ENCODE measurements at places on chromosomes 3 and 15.

- no peak for DNase-seq
These were observed 1.2 kb upstream of the STT3B start for GRCh38 chr3:31531452-31531991.

DNA sequence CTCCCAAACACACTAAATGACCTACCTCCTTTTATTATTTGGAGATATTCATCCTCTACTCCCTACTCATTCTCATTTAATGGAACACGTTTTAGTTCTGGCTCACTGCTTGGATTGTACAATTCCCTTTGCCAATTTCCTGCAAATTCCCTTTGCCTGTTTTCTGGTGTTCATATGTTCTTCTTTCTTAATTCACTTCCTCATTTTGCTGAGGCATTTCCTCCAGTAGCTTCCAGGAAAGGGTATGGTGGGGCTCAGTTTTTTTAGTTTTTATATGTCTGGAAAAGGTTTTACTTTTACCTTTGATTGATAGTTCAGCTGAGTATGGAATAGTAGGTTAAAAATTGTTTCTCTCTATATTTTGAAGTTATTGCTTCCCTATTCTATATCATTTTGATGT is 143.6 kb upstream of the GOLIM4 start:
- no peak for DNase-seq

GRCh38 chr3:138937690-138938055 is 9.3 kb downstream of the FOXL2 start:
- DNase-seq: no peak

GRCh38 chr3:46930166-46930944 is 46.2 kb downstream of the CCDC12 start:
- no peak for DNase-seq

GRCh38 chr3:71896751-71897150 is 111.8 kb upstream of the PROK2 start:
- no peak for DNase-seq

DNA sequence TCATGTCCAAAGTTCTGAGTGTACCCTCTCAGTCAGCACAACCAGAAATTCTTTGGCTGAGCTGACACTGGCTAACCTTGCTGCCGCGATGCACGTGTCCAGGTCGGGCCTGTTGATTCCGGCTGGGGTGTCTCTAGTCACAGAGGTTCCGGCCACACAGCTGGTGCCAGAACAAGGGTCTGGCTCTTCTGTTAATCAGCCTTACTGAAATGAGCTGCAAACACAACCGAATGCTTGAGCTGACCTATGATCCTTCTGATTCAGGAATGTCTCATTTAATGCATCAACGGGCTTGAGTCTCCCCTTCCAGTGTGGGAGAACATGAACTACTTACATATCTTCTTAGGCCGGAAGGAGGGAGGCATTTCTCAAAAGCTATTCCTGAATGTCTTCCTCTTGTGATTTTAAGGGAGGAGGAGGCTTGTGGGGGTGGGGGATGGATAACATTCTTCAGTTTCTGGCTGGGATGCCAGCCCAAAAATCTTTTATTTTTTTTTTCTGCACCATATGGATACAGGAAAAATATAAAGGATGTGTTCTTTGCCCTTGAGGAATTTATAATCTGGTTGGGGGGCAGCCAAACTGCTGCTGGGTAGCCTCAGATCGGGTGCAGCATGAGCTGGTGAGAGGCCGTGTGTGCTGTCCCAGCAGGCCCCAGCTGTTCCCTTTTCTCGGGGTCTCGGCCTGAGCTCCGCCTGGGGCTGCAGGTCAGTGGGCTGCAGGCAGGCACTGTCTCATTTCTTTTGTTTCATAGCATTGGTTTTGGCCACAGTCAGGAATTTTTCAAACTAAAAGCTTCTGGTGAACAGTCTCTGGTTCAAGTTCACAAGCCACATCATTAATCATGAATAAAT is 319.1 kb upstream of the TBL1XR1 start:
- no peak for DNase-seq

- no peak for DNase-seq
These were observed 309.6 kb downstream of the TUSC7 start for GRCh38 chr3:117019082-117019713.

GRCh38 chr3:14231145-14231990 is 52.8 kb downstream of the LSM3 start:
- no peak for DNase-seq

- no peak for DNase-seq
These were observed 45.2 kb downstream of the RARB start for GRCh38 chr3:25473246-25473645.

GRCh38 chr3:48565591-48566400 is 2.2 kb upstream of the UCN2 start:
- no peak for DNase-seq

DNA sequence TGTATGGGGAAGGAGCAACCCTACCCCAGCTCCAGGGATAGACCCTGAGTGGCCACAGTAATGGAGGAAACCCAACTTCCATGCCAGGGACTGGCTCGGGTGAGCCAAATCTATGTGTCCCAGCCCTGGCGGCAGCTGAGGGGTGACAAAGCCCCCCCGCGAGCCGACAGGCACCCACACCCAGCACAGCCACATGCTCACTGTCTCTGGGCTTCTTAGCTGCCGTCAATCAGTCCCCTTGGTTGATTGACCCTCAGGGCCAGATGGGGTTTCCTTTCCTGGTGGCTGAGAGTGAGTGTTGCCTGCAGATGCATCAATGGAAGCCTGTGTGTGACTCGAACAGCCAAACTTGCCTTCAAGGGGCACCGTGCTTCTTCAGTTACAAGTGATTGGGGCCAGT is 2.1 kb upstream of the OCA2 start:
- no peak for DNase-seq

DNA sequence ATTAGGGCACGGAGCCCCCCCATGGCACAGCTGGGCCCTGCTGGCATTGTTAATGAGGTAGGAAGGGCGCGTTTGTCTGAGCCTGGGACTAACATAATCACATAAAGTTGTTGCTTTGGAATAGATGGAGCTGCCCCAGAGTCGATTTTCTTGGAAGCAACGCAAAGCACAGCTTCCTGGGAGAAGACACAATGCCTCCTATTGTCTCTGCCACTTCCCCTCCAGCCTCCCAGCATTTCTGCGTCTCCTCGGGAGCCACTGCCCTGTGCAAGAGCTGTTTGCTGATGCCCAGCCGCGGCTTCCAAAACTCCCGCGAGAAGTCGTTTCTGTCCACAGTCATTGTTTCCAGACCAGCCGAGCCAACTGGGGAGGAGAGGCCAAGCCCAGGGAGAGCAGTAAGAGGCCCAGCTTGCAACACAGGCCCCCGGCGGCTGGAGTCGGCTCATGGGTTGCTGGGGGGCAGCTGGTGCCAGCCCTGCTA is 18.1 kb upstream of the ALDH1A3 start:
- no peak for DNase-seq

DNA sequence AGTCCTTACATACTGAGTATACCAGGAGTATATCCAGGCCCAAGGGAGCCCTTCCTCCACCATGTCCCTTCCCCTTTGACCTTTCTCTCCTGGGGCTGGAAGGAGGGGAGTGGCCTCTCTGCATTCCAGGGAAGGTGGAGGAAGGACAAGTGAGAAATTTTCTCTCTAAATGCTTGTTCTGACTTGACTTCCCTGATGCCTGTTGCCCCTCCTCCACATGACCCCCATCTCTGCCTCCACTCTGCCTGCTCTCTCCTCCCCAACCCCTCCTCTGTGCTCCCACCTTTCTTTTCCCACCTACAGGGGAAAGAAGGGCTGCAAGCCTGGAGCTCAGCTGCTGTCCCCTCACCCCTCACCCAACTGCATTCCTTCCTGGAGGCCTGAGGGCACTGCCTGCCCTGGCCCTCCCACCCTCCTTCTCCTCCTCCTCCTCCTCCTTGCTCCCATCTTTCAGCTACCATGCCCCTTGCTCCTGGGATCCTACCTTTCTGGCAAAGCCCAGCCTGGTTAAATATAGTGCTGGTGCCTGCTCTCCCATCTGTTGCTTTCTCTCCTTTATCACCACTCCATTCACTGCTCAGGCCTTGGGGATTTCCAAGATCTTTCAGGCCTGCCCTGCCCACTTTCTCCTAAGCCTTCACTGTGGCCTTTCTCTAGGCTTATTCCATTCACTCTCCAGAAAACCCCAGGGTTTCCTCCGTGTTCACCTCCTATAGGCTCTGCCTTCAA is 8.5 kb upstream of the DAG1 start:
- no peak for DNase-seq

DNA sequence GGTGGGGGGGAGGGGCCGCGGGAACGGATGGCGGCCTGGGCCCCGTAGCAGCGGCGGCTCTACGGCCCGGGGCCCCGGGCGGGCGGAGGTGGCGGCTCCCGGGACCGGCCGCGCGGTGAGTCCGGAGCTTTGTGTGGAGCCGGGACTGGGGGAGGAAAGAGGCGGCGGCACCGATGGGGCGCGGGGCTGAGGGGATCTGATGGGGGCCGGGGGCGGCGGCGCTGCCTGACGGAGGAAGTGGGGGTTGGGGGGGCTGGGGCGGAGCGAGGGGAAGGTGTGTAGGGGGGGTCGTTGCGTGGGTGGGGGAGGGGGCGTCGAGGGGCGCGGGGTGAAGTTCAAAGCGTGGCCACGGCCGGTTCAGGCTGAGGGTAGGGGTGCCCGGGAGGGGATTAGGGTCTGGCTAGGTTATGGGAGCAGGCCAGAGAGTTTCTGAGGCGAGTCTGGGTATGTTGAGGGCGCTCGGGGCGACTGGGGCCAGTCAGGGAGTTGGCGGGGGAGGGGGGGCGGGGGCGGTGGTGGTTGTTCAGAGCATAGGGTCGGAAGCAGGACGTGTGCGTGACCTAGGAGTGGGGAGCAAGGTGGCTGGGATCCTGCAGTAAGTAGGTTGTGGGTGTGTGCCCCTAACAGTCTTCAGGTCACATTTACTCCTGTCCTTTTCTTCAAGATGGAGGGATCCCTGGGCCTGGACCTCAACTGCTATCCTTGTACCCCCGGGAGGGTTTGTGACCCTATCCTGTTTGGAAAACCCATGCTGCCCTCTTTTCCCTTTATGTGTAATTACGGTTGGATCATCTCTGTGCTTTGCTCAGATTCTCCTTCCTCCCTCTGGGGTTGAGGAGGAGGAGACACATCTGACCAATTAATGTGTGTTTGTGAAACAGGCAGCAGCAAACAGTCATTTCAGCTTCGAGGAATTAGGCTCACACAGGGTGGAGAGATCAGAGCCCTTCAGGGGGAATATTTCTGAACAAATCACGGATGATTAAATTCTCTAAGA is 644 bp downstream of the ZNF609 start:
- DNase-seq: peak; percentile 26

DNA sequence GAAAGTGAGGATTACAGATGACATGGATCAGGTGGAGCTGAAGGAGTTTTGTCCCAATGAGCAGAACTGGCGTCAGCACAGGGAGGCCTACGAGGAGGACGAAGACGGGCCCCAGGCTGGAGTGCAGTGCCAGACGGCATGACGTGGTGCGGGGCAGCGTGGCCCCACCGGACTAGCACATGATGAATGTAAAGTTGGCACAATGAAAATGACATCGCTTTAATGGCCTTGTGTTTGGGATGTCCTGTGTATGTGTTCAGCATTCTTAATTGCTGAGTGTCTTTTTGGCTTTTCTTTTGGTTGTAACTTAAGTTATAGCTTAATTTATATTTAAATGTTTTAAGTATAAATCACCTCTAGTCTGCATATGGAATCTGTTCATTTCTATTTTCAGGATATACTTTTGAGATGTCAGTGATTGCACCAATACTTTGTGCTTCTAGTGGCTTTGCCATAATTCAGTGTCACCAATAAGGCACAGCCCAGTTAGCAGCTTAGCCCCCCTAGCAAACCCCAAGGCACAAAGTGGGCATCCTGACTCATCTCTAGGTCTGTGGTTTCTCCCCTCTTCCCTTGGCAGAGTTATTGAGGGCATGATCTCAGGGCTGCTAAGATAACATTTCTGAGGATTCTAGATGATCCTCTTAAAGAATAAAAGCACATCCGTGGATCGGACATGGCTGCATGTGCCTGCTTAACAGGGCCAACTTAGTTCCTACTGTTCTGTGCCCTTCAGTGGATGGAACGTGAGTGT is 16.1 kb downstream of the DNAJA4 start:
- no peak for DNase-seq

DNA sequence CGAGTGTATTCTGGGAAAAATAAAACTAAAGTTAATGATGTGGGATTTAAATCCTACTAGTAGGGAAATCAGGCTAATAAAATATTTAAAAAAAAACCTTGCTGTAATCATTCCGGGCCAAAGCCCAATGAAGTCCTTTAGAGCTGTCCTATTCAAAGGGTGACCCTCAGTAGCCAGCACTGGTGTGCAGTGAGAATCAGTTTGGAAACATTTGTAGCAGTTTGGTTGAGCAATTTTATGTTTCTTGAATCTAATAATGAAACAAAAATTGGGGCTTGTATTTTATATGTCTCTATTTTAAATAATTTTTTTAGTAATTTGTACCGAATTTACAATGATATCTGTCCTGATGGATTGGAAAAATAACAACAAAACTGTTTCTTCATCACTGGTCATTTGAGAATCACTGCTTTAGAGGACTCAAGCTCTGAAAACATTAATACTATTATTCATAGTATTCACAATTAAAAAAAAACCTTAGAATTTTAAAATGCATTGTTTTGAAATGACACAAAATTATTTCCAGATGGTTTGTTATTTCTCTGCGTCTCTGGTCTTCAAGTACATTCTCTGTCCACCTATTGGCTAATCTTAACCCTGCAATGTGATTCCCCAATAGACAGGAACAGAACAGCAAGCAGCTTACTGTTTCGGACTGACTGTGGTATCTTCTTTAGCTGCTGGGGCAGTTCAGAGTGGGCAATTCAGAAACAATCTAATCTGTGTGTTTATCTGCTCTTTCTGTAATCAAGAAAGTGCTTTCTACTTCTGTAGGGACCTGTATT is 71.2 kb downstream of the OTOL1 start:
- DNase-seq: no peak

GRCh38 chr3:11651900-11652299 is 8.2 kb upstream of the VGLL4 start:
- DNase-seq: no peak

GRCh38 chr3:51385621-51386091 is 565 bp downstream of the MANF start:
- no peak for DNase-seq

DNA sequence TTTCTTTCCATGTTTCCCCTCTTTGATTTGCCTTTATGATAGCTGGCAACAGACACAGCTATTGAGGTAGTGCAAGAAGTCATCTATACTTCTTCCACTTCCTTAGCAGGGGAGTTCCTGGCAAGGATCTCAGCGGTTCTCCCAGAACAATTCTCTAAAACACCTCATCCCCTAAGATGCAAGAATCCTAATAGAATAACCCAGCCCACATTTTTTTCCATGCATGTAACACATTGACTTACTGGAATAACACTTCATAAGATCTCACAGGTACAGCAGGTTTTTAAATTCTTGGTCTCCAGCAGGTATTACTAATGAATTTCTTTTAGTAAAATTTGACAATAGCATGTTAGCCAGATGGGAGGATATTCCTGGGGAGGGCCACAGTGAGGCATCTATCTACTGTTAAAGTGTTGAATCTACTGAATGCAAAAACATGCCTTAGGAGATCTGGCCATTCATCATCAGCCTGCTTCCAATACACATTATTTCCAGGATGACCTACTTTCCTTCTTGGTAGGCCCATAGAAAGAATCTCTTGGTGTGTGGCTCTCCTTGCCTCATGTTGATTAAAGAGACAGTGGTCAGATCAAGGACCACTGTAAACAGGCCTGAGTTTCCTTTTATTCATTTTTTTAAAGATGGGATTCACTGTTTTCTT is 78.5 kb downstream of the RAD18 start:
- no peak for DNase-seq

GRCh38 chr15:80484333-80484864 is 80.2 kb downstream of the ARNT2 start:
- no peak for DNase-seq

All from GM18507 (cell line).